Neural crest cell (in vitro differentiated cells): ENCODE measurements at places on chromosomes 4 and X.

DNA sequence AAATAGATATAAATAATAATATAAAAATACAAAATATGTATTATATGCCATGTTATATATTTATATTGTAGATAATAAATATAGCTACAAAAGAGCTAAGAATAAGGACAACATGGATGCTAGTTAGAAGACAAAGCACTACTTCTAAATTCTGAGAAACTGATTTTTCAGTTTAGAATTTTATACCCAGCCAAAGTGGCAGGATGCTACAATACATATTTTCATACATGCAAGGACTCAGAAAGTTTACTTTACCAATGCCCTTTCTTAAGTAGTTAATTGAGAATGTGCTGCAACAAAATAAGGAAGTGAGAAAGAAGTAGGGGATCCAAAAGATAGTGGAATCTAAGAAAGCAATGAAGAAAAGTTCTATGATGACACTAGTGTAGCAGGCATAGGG, 64.5 kb downstream of the PDE5A start:
- no peak for DNase-seq

GRCh38 chrX:155612312-155613224, at the start of gene TMLHE:
Gene TMLHE, minus strand, starts transcription at chrX:155612952. Its CDS starts 67,676 bp downstream, at chrX:155545276.
- DNase-seq = peak; percentile 33

DNA sequence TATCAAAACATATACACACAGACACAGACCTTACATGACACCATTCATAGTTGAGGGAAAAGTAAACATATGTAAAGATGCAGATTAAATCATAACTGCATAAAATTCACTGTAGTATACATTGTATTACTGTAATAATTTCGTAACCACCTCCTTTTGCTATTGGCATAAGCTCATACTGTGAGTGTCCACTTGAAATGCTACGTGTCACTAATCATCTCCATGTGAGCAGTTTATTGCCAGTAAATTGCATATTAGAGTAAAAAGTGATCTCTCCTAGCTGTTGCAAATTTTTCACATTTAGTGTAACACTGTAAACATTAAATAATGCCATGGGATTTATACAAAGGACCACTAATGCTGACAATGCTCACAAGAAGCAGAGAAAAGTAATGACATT, 256.7 kb upstream of the GNPDA2 start:
- DNase-seq = no peak

GRCh38 chrX:105662248-105662647, 160.1 kb upstream of the NRK start:
- no peak for DNase-seq

- no peak for DNase-seq
Observed at GRCh38 chrX:149871940-149872339, 9.0 kb upstream of the MAGEA8 start.

- DNase-seq = no peak
Observed at GRCh38 chr4:141912831-141913230, 276.4 kb downstream of the IL15 start.

GRCh38 chr4:113744667-113745240, 16.8 kb downstream of the CAMK2D start:
- DNase-seq = no peak

DNA sequence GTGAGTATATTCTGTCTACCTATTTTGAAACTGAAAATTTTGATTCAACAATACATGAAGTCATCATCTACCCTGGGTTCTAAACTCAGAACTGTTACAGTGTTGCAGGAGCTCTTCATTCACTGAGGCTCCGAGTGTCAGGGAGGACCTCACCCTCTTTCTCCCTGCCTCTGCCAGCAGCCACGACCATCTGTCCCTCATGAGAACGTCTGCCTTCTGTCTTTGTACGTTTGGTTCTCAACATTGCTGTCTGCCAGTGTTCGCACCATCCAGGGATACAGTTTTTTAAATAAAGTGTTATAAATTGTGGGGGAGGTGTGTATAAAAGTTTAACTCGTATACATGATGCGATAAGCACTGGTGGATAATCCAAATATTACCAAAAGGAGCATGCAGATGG, 55.5 kb downstream of the TRAPPC11 start:
- no peak for DNase-seq

DNA sequence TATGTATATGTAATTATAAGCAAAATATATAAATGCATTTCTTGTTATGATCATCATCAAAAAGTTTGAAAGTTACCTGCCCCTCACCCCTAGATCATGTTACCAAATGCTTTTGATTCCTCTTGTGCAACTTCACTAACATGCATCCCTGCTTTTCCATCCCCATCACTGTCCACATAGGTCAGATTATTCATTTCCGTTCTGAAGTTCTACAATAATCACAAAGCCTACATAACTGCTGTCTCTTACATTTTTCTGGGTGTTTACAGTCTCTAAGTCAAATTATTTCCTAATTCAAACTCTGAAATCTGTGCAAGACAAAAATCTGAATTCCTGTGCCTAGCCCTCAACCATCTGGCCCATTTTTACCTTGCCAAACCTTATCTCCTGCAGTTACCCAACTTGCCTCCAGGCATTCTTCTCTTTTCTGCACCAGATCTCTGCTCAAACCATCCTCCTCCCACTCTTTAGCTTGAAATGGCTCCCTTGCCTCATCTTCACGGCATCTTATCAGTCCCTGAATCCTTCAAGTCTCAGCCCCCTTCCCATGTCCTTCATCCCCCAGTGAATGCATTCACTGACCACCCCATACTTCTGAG, 42.4 kb upstream of the SLC39A8 start:
- no peak for DNase-seq

GRCh38 chr4:85929961-85930665, 429.7 kb downstream of the MAPK10 start:
- no peak for DNase-seq

- DNase-seq = no peak
Observed at GRCh38 chr4:15318621-15319348, 109.0 kb upstream of the C1QTNF7 start.

DNA sequence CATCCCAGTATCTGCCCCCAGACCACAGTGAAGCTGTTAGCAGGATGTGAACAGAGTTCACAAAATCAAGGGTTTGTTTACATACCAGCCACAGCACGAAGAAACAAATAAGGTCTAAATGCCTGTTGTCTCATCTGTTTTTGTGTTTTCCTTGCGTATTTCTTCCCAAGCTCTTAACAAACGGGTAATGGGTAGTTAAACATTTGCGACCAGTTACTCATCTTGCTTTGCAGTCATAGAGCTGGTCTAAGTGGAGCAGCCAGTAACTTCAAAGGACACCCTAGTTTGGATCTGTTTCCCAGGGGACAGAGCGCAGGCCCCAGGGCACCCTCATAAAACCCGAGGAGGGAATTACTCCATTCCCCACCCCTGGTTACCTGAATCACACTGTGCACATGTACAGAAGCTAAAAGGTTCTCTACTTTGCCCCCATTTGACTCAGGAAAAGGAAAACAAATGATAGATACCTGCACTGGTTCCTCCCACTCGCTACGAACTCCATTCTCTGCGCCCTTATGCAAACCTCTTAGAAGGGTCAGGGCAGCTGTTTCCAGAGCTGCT, 68.8 kb downstream of the MAML3 start:
- DNase-seq = no peak

DNA sequence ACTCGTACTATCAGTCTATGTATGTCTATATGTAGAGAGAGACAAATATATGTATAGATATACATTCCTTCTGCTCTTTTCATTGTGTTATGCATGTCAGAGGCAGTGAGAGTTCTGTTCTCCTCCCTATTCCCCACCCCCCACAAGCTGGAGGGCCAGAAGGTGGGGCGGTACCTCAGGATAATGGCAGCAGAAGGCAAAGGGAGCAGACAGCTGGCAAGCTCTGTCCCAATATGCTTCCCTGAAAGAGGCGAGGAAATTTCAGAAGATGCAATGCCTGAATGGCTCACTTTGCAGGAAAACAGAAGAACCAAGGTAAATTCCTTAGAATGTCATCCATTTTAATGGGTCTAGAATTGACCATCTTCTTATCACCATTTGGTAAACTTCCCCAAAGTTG, 114.4 kb downstream of the NAA11 start:
- DNase-seq = no peak

DNA sequence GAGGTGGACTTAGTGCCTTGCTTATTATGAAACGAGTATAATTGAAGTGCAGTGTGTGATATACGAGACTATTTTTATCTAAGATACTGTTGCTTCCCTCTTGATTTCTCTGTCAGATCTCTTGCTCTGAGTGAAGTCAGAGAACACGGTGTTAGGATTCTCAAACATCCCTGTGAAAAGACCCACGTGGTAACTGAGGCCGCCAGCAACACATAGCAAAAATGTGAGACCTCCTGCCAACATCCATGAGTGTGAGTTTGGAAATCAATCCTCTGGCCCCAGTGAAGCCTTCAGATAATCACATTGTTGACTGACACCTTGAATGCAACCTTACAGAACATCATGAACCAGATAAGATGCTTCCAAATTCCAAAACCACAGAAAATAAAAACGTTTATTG, 954.4 kb downstream of the FAT4 start:
- no peak for DNase-seq

GRCh38 chrX:1025413-1025812, 187.0 kb downstream of the CRLF2 start:
- DNase-seq = no peak

DNA sequence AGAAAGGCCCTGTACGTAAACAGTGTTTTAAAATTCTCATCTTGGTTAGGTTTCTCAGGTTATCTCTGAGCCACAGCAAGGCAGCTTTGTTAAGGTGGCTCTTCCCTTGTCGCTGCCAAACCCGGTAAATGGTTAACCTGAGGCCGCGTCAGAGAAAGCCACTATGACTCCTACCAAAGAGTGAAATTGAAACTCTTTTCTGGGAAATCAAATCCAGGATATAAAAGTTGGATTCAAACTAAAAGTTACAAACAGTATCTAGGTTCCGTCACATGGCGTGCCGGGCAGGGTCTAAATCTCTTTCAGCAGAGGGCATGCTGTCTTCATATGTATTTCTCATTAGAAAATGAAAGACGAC, 433 bp downstream of the MMAA start:
- no peak for DNase-seq

DNA sequence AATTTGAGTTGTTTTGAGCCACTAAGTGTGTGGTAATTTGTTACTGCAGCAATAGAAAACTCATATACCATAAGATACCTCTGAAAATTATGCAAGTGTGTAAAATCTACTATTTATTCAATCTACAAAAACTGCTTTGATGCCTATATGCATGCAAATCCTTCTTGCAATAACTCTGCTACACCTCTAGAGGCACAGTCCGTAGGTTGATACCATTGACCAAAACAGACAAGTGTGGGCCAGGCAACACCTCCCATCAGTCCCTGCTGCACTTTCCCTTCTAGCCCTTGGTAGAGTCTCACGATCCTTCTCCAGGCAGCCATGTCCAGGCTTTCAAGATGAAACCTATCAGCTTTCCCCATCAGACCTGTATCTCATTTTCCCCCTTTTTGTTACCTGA, 48.8 kb upstream of the FAM9A start:
- DNase-seq = no peak

DNA sequence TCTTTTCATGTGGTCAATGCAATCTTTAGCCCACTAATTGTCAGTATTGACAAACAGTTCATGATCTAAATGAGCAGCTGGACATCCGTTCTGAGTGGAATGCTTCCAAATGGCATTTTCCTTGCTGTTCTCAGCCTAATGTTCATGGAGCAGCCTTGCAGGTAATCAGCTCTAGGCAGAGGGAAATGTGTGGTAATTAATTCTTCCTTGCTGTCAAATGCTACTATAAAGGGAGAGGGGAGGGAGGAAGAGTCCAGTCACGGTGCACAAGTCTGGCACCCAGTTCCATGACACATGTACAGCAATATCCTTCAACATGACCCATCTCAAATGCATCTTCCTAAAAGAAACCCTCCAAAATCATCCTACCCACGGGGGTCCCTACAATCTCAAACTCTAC, 88.5 kb downstream of the LDB2 start:
- DNase-seq = no peak

DNA sequence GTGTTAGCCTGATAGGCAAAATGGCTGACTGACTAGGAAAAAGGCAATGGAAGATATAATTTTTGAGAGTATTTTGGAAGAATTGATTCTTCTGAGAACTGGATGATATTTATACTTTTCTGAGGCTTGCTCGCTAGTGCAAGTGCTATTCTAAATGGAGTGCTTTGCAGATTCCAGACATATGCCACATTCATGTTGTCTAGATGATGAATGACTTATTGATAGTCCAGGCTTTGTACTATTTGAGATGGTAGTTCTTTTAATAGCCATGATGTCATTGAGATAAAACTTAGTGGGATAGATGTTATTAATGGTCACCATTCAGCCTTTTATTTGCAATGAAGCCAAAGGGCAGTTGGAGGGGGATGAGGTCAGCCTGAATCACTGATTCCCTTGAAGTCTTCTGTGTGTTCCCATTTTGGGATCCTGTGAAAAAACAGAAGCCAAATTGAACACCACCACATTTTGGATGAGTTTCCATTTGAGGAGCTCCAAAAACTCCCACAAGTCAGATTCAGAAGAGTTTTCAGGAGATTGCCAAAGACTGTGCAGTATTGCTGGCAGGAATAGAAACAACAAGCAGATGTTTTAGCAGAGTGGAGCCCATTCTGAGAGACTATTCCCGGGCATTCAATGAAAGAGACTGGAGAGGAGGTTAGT, 184.1 kb downstream of the IL1RAPL2 start:
- no peak for DNase-seq

GRCh38 chr4:8039290-8039689, 99.6 kb upstream of the AFAP1 start:
- DNase-seq = peak; percentile 59

- DNase-seq = no peak
Observed at GRCh38 chr4:144591401-144591800, 54.6 kb upstream of the HHIP start.

GRCh38 chr4:56505269-56506130, at the start of gene ARL9:
Gene ARL9, plus strand, starts transcription at chr4:56505791. Its CDS starts 72 bp downstream, at chr4:56505863.
- DNase-seq = peak; percentile 33

DNA sequence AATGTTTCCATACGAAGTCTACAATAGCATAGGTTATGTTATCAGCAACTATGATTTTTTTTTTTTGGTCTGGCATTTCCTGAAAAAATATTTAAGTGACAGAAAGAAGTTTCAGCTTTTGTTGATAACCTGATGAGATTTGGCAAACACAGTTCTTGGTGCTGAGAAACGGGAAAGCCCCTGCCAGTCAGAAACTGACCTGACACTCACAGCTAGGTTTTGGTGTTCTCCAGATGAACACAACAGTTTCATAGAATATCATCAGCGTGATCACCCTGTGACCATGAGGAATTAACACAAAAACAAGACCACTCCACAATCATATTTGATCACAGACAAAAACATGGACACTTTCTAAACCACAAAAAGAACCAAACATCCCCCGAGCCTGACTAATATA, 152.5 kb upstream of the DCAF8L1 start:
- no peak for DNase-seq

- no peak for DNase-seq
Observed at GRCh38 chrX:104122829-104123228, 10.5 kb downstream of the ZCCHC18 start.

DNA sequence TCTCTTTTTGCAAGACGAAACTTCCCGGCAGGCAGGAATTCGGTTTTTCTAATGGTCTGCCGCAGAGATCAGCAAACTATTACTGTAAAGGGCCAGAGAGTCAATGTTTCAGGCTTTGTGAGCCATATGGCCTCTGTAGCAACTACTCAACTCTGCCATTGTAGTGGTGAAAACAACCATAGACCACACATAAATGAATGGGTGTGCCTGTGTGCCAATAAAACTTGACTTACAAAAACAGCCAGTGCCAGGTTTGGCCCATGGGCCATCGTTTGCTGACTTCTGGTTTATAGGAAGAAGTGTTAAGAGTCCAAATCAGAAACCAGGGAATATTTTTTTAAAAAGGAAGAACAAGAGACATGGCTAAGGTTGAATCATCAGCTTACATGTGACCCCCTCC, 163.0 kb downstream of the SH3KBP1 start:
- no peak for DNase-seq

- DNase-seq = no peak
Observed at GRCh38 chrX:100662170-100662569, 18.2 kb downstream of the SRPX2 start.
